ENCODE measurements at places on chromosomes 7 and 10. TPM values are rescaled to one million over a fixed set of nuclear protein-coding genes. Genes with fewer than 3 reads are reported as not detected.

DNA sequence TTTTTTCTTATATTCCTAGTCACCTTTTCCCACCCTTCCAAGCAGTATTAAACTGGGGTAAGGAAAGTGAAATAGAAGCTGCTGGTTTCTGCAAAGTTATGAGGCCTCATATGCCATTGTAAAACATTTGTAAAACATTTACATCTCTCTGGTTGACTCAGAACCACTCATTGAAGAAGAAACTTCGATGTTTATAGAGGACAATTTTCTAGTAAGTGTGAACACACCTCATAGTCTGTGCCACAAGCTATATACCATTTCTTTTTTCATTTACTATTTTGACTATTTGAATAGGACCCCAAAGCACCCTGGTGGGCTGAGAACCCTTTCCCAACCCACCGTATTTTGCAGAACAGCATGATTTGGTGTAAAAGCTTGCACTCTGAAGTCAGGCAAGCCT, 12.9 kb upstream of the ITGB1 start:
- DNase-seq = no peak

LMOD2 gene
- total RNA-seq = not detected

- no peak for DNase-seq
These were observed 969.9 kb downstream of the KCNMA1 start for GRCh38 chr10:76667408-76668370.

GRCh38 chr10:132329565-132330485, 2.2 kb upstream of the LRRC27 start:
- DNase-seq = no peak

DNA sequence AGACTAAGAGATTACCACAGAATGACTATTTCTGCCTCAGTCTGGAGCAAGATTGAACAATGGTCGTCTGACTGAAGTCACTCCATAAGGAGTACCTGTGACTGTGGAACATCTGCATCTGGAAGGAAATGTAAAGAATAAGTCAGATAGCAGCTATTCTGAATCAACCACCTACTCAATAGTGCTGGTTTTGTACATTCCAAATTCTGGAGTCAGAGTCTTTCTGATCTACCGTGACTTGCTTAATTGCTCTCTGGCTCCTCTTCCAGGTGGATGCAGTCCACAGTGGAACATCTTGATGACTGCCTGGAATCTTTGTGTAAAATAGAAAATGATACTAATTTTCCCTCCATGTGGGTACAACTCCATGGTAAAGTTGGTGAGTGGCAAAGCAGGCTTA, 156.3 kb upstream of the SEMA3C start:
- DNase-seq = no peak

MYOZ1 gene
- total RNA-seq = not detected

DNA sequence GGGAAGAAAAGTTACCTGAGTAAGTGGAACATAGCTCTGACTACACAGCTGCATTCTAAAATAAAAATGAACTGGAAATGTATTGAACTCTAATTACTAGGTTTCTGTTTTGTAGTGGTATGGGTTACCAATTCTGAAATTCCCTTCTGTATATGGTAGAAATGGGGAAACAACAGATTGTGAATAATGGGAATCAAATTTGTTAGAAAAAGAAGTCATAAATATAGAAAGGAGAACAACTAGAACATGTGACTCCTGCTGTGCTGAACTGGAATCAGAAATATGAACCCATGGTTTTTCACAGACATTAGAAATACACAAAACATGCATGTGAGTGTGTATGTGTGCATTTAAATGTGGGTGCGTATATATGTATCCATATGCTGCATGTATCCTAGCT, 27.0 kb downstream of the MCMBP start:
- no peak for DNase-seq

DNA sequence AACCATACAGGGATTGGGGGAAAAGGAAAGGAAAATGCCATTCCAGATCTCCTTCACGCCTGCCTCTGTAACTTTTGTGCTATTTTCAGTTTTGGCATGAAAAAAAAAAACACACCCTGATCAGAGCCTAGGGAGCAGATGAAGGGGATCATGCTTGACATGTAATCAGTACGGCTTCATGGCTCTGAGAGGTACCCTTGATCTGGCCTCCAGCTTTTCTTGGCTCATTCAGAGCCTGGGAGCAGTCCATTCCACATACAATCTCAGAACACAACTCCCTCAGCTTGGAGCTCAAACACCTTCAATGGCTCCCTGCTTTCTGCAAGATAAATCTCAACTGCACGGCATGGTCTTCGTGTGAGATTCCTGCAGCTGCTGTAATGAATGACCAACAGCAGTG, 422.8 kb upstream of the ZMIZ1 start:
- no peak for DNase-seq

- no peak for DNase-seq
These were observed 393.0 kb downstream of the MAGI2 start for GRCh38 chr7:79060498-79060897.

GRCh38 chr10:16527452-16527851, 5.8 kb upstream of the C1QL3 start:
- peak; percentile 21 for DNase-seq

Data from esophagus muscularis mucosa (tissue), 4 donors.